Right atrium auricular region (tissue), 2 donors: ENCODE measurements at places on chromosomes 5 and 9.

DNA sequence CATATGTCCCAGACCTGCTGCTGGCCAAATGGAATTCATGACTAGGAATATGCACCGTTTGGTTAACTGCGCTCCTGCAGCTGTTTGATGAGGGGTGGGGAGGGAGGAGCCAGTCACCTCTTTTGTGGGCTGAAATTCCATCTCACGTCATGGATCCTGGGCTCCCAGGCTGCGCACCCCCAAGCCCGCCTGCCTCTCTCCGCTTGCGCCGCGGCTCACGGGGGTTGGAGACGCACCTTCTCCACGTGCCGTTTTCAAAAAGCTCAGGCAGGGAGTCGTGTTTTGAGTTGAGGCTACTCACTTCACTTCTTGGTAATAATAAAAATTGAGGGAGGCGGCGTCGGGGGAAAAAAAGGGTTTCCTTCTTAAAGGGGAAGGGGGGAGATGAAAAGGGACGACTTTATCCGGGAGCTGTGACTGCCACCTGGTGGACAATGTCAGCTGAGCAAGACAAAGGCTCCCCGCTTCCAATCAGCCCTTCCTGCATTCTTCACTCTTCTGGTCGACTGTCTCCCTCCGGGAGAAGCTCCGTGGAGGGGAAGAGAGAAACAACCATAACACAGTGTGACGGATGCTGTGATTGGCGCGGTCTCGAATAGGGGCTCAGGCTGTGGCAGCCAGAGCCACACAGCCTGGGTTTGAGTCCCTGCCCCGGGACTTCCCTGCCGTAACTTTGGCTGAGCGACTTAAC lies 15.9 kb upstream of the C5orf47 start:
- H3K27ac ChIP-seq: peak overlapping the region; percentile 73
- H3K36me3 ChIP-seq: no peaks in the 10 kb centered on the region
- peaks cover 18% of the 10 kb centered on the region for H3K4me1 ChIP-seq
- peak overlapping the region; percentile 32 for H3K4me3 ChIP-seq

- peaks cover 15% of the 10 kb centered on the region for H3K36me3 ChIP-seq
- DNase-seq: no peak
- no peak overlapping the region for H3K27ac ChIP-seq
- H3K4me1 ChIP-seq: no peaks in the 10 kb centered on the region
Observed at GRCh38 chr9:114034661-114035062, 43.4 kb downstream of the AMBP start.

DNA sequence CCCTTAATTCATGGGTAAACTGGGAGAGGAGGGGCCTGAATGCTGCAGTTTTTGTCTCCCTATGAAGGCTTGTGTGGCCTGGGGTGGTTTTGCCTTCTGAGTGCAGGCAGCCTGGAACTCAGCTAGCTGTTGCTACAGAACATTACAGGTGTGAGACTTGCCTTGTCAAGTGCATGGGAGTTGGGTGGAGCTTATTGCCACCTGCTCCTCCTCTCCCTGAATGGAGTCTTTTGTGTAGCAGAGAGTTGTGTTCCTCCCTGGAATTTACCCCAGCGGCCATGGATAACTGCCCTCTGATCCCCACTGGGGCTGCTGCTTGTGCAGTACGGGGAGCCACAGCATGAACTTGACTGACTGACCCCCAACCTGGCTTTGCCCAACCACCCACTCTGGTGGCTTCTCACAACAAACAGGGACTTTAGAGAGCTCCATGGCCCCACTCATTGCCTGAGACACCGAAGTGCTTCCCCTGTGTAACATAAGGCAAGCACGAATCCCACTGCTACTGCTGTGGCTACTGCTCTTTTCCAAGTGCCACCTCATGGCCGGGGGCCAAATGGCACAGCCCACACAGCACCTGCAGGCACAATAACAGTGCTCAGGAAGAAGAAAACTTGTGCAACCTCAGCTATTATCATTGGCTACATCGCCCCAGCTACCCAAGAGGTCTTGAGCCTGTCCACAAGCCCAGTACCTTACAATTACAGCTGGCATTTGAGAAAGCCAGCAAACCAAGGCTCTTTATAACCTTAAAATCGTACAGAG lies 942.9 kb downstream of the CDH18 start:
- H3K4me1 ChIP-seq: no peaks in the 10 kb centered on the region
- H3K27ac ChIP-seq: no peak overlapping the region
- H3K36me3 ChIP-seq: no peaks in the 10 kb centered on the region
- H3K4me3 ChIP-seq: no peak overlapping the region
- no peaks in the 10 kb centered on the region for H3K27me3 ChIP-seq

DNA sequence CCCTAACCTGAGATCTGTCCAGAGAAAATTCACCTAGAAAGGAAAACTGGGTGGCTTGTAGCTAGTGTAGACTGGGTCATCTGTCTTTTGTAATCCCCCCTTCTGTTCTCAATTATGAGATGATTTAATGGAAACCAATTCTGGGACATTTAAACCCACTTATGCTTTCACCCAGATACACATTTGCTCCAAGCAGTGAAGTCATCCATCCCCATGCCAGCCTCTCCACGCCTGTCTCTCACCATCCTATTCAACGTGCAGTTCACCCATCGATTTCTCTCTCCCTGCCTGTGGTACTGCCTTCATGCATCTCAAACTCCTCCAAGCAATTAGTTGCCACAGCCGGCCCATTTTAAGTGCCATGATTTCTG lies 1.8 kb downstream of the PHF19 start:
- peaks cover 15% of the 10 kb centered on the region for H3K4me1 ChIP-seq
- no peak for DNase-seq
- no peak overlapping the region for H3K4me3 ChIP-seq
- no peaks in the 10 kb centered on the region for H3K36me3 ChIP-seq

GRCh38 chr9:31776471-31776870 lies 608.0 kb upstream of the ACO1 start:
- no peak overlapping the region for H3K4me3 ChIP-seq
- H3K36me3 ChIP-seq: no peaks in the 10 kb centered on the region
- H3K4me1 ChIP-seq: no peaks in the 10 kb centered on the region
- DNase-seq: no peak

GRCh38 chr5:114448481-114448880 lies 86.6 kb downstream of the KCNN2 start:
- peak overlapping the region; percentile 69 for H3K27ac ChIP-seq
- H3K27me3 ChIP-seq: no peaks in the 10 kb centered on the region
- H3K4me3 ChIP-seq: no peak overlapping the region
- H3K4me1 ChIP-seq: peaks cover 16% of the 10 kb centered on the region

- DNase-seq: no peak
- no peaks in the 10 kb centered on the region for H3K27me3 ChIP-seq
- H3K27ac ChIP-seq: peak overlapping the region; percentile 28
- H3K4me1 ChIP-seq: peaks cover 21% of the 10 kb centered on the region
Observed at GRCh38 chr9:89414670-89415324, 83.1 kb downstream of the SEMA4D start.

GRCh38 chr9:89850631-89851325 lies 246.0 kb downstream of the GADD45G start:
- no peak overlapping the region for H3K4me3 ChIP-seq
- DNase-seq: peak; percentile 63
- no peaks in the 10 kb centered on the region for H3K36me3 ChIP-seq

DNA sequence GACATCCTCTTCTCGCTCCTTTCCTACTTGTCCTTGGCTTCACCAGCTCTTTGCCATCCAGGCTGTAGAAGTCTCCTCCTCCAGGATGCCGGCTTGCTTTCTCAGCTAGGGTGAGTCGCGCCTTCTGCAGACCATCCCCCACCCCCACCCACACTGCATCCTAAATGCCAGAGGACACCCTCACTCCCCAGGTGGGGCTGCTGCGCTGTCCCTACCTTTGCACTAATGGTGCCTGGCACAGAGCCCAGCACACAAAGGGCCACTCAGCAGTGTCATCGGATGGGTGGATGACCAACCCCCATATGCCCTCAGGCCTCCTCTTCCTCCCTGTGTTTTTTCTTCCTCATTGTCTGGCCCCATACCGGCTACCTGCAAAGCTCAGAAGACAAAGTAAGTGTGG lies 14.8 kb downstream of the IL9 start:
- H3K4me3 ChIP-seq: no peak overlapping the region
- no peaks in the 10 kb centered on the region for H3K36me3 ChIP-seq
- no peaks in the 10 kb centered on the region for H3K27me3 ChIP-seq
- no peaks in the 10 kb centered on the region for H3K4me1 ChIP-seq
- peak; percentile 30 for DNase-seq

GRCh38 chr9:83978992-83979811 lies 813 bp downstream of the HNRNPK start:
- peaks cover 43% of the 10 kb centered on the region for H3K4me1 ChIP-seq
- peak overlapping the region; percentile 99 for H3K27ac ChIP-seq
- peaks cover 37% of the 10 kb centered on the region for H3K36me3 ChIP-seq
- peak overlapping the region; percentile 100 for H3K4me3 ChIP-seq

- no peak overlapping the region for H3K4me3 ChIP-seq
- no peak for DNase-seq
- H3K4me1 ChIP-seq: no peaks in the 10 kb centered on the region
Observed at GRCh38 chr5:135207866-135208265, 173.8 kb upstream of the PITX1 start.
